ENCODE measurements at places on chromosomes 16 and 17.
A peak's percentile ranks its signal among the peaks of the same experiment; 100 is the strongest.

DNA sequence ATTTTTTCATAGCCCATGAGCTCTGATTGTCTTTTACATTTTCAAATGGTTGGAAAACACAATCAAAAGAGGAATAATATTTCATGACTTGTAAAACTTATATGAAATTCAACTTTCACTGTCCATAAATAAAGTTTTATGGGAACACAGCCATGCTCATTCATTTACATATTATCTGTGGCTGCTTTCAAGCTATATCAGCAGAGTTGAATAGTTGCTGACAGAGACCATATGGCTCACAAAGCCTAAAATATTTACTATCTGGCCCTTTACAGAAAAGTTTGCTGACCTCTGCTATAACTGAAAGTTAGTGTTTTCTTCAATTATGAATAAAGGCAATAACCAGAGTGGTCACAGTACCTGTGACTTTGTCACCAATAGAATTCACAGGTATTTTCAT, 128.2 kb upstream of the GNAO1 start:
- no peak for DNase-seq

DNA sequence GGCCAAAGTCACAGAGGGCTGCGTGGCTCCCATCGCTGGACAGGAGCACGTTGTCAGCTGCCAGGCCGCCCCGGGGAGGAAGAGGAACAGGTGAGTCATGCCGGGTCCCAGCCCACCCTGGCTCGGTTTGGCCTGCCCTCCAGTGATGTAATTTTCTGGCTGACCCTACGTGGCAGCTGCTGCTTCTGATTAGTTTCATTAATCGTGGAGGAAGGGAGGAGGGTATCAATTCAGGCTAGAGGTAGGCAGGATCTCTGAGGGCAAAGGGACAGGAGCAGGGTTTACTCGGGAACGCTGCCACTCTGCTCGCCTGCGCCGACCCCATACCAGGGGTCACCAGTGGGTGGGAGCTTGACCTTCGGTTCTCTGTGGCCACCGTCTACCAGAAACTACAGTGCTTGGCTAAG, 11.7 kb upstream of the SPATA32 start:
- no peak for DNase-seq

GRCh38 chr17:2113279-2113622, 58.3 kb downstream of the HIC1 start:
- DNase-seq: no peak

DNA sequence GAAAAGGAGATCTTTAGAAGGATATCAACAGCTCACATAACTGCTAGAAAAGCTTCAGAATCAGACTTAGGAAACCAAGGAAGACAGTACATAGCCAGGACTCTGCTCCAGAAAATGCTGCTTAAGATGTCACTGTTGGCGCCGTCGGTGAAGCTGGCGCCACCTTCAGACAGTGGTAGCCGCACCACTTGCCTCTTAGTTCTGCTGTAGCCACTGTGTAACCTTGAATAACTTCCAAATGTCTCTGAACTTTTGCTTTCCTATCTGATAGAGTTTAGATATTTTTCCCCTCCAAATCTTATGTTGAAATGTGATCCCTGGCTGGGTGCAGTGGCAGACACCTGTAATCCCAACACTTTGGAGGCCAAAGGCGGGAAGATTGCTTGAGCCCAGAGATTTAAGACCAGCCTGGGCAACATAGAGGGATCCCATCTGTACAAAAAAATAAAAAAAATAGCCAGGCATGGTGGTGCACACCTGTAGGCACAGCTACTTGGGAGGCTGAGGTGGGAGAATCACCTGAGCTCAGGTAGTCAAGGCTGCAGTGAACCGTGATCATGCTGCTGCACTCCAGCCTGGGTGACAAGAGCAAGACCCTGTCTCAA, 6.3 kb upstream of the USP31 start:
- DNase-seq: no peak

- DNase-seq: no peak
Measured at GRCh38 chr17:42459256-42459800, 650 bp downstream of the ATP6V0A1 start.

DNA sequence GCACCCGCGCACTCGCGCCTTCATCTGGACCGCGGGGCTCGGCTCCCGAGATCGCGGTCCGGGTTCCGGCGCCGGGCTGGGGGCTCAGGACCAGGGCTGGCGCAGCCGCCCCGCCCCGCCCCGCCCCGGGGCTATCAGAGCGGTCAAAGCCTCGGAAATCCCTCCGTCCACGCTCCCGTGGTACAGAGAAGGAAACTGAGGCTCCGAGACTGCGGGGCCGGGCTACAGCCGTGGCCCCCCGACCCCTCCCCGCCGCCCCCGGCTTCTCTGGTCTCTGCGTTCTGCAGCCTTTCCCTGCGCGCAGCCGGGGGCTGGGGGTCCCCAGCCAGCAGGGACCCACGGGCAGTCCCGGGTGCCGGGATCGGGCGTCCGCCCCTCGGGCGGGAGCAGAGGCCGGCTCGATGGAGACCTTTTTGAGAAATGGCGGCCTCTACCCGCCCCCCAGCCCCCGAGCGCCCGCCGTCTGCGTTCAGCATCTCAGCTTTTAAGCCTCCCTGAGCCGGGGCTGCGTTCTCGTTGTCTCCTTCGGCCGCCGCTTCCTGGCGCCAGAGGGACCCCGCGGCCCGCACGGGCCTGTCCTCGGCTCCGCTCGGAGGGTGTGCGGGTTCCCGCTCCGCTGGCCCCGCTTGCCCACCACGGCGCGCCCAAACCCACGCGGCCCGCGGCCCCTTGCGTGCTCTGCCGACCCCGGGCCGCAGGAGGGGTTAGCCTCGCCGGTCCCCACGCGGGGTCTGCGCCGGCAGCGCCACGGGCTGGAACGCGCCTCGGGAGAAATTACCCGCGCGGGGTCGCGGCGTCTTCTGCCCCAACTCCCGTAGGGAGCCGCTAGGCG, 1.5 kb upstream of the NPTX1 start:
- no peak for DNase-seq

GRCh38 chr16:30760577-30761426, 1.1 kb downstream of the CFAP119 start:
- DNase-seq: no peak

GRCh38 chr16:15041271-15042004, 14.4 kb downstream of the NTAN1 start:
- DNase-seq: peak; percentile 37

DNA sequence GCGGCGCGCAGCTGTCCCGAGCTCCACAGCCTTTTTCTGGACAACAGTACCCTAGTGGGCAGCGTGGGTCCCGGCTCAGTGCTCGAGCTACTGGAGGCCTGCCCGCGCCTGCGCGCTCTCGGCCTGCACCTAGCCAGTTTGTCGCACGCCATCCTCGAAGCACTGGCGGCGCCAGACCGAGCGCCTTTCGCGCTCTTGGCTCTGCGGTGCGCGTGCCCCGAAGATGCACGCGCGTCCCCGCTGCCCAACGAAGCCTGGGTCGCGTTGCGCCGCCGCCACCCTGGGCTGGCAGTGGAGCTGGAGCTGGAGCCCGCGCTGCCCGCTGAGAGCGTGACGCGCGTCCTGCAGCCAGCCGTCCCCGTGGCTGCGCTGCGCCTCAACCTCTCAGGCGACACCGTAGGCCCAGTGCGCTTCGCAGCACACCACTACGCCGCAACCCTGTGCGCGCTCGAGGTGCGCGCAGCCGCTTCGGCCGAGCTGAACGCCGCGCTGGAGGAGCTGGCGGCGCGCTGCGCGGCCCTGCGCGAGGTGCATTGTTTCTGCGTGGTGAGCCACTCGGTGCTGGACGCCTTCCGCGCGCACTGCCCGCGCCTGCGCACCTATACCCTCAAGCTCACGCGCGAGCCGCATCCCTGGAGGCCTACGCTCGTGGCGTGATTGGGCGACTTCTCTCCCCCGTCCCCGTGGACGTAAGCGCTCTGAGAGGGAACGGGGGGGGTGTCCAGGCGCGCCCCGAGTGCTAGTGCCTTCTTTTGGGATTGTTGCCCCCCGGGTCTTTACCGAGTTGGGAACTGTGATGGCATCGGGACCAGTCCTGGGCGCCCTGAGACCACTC, 1.2 kb upstream of the HSF4 start:
- DNase-seq: no peak

- DNase-seq: no peak
Measured at GRCh38 chr16:66427036-66427860, at the start of gene BEAN1. TSS of gene BEAN1 (plus strand) at chr16:66427295. CDS start at chr16:66437677, 10,382 bp downstream.

- DNase-seq: no peak
Measured at GRCh38 chr17:35796942-35797341, 1.5 kb upstream of the MMP28 start.

DNA sequence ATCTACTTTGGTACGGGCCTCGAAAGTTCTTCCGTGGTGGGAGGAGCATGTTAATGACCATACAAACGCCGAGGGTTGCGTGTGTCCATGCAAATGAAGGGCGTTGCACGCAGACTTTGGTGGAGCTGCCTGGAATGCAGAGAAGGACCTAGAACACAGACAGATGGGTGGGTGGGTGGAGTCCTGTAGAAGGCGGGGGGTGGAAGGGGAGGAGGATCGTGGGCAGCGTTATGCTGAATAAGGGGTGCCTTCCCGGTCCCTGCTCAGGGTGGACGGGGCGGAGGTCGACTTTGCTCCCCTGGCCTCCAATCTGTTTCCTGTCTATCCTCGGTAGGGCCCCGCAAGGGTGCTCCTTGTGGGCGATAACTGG, 795 bp upstream of the PAQR4 start:
- DNase-seq: no peak
